ENCODE measurements at places on chromosomes 7 and 10.

DNA sequence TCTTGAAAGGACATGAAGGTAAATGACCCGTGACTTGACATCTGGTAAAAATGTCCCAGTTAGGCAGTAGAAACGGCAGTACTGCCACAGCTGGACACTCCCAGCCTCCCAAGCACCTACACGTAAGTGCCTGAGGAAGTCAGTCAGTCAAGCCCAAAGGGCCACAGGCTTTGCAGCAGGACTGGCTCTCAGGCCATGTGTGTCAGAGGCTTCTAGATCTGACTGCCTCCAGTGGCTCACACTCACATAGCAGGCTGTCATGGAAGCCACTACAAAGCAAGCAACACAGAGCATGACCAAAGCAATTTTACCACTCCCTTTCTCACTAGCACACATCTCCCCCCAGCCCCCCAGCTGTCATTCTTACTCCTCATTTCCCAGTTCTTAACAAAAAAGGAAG lies 17.8 kb upstream of the CCNJ start:
- DNase-seq: no peak

DNA sequence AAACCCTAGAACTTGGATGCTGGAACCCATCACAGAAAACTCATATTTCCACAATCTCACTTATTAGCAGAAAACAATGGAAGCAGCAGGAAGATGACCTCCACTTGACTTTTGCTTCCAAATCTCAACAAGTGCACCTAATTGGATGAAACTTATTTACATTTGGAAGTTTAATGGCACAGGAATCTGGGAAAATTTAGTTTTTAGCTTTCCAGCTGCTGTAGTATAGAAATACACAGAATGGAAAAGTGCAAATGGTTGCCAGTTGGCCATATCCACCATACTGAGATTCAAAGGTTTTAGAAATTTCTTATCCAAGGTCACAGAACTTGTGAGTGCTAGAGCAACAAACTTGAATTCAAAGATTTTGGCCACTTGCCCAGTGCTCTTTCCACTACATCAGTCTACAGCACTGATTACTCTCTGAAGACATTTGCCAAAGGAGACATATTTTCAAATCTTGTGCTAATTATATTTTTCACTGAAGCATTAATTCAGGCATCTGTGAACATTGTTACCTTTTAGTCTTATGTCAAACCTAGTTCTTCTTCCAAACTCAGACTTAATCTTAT lies 9.3 kb upstream of the AHR start:
- DNase-seq: no peak

DNA sequence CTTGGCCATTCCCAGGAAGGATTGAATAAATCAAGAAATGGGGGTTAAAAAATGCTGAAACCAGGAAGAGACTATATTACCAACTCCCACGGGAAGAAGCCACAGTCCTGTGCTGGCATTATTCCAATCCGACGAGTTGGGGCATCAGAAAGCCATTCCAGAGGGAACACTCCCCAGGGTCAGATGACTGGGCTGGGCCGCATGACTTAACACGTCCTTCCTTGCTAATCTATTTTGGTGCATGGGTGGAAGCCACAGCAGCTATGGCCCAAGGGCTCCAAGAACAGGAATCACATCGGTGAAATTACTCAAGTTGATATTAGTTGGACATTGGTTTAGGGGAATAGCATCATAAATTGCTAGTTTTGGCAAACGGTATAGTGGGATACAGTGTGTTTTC lies 592.9 kb upstream of the NRP1 start:
- DNase-seq: no peak

DNA sequence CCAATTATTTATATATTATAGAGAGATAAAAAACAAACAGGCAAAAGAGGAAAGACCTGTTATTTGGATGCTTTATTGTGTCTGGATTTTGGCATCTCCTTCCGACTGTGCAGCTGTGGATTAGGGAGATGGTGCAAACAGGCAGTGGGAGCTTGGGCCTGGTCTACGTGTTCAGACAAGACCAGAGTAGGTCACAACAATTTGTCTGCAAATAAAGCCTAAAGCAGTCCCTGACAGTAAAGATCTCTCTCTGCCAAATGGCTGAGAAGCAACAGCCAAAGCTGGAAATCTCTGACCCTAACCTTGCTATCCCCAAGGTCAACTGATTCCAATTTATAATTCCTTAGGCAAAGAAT lies 82.0 kb downstream of the ABLIM1 start:
- no peak for DNase-seq

GRCh38 chr10:118409295-118409694 lies 67.2 kb upstream of the FAM204A start:
- no peak for DNase-seq

GRCh38 chr10:82618007-82618406 lies 743.0 kb downstream of the NRG3 start:
- no peak for DNase-seq

GRCh38 chr10:89889606-89890005 lies 188.2 kb downstream of the KIF20B start:
- DNase-seq: peak; percentile 44

GRCh38 chr7:93948106-93948505 lies 26.6 kb downstream of the GNG11 start:
- no peak for DNase-seq

- no peak for DNase-seq
These were observed 717.0 kb upstream of the IGFBP3 start for GRCh38 chr7:46637793-46638735.

GRCh38 chr7:3000566-3000965 lies 43.1 kb downstream of the CARD11 start:
- DNase-seq: no peak

- DNase-seq: no peak
These were observed 288.9 kb downstream of the PARD3 start for GRCh38 chr10:34526186-34526585.

DNA sequence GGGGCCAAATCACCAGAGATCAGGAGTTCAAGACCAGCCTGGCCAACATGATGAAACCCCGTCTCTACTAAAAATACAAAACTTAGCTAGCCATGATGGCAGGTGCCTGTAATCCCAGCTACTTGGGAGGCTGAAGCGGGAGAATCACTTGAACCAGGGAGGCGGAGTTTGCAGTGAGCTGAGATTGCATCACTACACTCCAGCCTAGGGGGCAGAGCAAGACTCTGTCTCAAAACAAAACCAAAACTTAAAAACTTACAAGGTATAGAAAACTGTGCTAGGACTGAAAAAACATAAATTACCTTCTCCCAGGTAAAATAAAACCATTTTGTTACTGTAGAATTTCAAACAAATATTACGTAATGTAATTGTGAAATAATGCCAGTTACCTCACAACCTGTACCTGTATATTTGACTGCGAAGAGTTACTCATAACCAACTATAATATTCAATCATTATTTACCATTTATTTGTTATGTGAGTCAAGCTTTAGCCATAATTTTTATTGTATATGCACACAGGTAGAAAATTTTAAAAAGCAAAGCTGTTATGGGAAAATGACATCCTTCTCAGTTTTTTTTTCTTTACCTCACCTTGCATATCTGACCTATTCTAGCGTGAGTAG lies 180.9 kb downstream of the SEMA3A start:
- DNase-seq: no peak

GRCh38 chr7:150402671-150403321 lies 23.7 kb downstream of the ZNF775 start:
- no peak for DNase-seq

GRCh38 chr10:90023950-90024349 lies 322.6 kb downstream of the KIF20B start:
- DNase-seq: no peak

DNA sequence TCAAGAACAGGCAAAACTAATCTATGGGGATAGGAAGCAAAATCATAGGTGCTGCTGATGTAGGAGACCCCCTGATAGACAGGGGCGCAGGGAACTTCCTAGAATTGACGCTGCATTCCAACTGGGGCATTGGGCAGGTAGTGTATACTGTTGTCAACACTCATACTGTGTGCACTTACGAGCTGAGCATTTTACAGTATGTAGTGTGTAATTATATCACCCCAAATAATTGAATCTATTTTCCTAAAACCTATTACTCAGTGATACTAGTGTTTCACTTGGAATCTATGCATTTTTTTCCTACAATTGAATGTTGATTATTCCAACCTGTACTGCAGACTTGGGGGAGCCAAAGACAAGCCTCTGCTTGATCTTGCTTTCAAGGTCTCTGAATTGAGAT lies 207.0 kb upstream of the PRKCQ start:
- no peak for DNase-seq

GRCh38 chr10:92126100-92126650 lies 164.7 kb downstream of the CPEB3 start:
- DNase-seq: no peak

DNA sequence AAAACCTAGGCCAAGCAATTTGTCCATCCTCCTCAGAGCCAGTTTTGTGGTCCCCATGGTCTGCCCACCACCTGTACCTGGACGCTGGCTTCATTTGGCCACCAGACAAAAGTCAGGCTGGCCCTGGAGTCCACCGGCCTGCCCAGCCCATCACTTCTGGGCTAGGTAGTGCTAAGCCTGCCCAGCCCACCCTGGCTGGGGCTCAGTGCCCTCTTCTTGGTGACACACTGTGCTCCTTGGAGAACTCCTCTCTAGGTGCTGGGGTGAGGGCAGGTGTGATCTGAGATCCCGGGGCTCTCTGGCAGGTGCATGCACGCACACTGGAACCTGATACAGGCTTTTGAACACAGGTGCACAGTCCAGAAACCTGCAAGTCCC lies 1.1 kb downstream of the AIFM2 start:
- no peak for DNase-seq

- no peak for DNase-seq
These were observed 35.2 kb upstream of the ASAH2 start for GRCh38 chr10:50286517-50286916.

DNA sequence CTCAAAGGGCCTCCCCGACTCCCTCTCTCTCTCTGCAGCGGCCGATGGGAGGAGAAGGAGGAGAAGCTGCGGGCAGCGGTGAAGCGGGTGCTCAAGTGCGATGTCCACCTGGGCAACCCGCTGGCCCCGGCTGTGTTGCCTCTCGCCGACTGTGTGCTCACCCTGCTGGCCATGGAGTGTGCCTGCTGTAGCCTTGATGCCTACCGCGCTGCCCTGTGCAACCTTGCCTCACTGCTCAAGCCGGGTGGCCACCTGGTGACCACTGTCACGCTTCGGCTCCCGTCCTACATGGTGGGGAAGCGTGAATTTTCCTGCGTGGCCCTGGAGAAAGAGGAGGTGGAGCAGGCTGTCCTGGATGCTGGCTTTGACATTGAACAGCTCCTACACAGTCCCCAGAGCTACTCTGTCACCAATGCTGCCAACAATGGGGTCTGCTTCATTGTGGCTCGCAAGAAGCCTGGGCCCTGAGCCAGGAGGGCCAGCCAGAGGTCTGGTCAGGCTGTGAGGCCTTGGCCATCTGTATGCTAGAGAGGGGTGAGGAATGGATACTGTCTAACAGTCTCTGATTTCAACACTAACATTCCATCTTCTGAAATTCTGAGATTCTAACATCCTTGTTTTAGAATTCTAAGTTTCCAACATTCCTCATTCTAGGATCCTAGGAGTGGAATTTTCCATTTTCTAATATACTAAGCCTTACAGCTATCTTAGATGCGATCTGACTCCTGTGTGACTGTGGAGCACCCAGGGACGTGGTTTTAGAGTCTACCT lies 3.6 kb downstream of the INMT start:
- peak; percentile 38 for DNase-seq

GRCh38 chr10:86064931-86065662 lies 301.5 kb downstream of the GRID1 start:
- DNase-seq: no peak

DNA sequence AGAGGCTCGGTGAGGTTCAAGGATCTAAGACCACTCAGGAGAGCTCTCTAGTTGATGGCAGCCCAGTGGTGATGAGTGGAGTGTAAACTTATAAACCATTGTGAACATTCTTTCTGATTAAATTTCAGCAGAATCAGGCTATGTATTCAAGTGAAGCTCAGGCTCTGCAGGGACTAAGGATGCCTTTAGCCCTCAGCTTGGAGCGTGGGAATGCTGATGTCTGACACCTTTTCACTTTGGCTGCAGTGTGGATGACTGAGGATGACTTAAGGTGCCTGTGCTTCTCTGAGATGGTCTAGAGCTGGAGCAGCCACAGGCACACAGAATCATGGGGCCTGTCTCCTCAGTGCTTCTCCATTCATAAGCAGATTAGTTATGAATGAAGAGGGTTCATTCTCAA lies 150.4 kb downstream of the SORCS3 start:
- DNase-seq: no peak

- no peak for DNase-seq
These were observed 18.7 kb upstream of the ZNF488 start for GRCh38 chr10:47402641-47403301.

DNA sequence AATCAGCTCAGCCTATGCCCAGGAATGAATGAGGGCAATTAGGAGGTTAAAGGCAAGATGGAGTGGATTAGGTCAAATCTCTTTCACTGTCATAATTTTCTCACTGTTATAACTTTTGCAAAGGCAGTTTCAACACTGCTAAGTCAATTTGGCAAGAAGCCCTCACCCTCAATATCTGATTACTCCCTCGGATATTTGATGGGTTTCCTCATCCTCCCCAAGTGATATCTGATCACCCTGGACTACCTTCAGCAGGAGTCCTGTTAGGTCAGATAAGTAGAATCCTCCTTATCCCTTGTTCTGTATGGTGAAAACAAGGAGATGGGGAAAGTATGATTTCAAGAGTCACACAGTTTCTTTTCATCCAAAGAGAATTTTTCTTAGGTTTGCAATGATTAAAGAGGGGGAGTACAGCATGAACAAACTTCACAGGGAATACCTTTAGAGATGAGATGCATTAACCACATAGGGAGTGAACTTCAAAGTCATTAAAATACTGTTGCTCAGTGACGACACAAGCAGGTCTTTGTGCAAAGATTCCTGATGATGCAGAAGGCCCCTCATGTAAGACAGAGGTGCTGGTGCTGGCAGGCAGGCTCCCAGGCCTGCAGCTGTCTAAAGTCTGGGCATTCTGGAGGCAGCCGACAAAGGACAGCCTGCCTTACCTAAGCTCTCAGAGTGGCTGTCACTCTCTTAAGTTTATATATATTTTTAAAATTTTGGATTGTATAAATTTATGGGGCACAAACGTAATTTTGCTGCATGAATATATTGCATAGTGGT lies 75.4 kb upstream of the POM121L12 start:
- no peak for DNase-seq

- no peak for DNase-seq
These were observed 476 bp upstream of the ZNF33B start for GRCh38 chr10:42638821-42639270.

DNA sequence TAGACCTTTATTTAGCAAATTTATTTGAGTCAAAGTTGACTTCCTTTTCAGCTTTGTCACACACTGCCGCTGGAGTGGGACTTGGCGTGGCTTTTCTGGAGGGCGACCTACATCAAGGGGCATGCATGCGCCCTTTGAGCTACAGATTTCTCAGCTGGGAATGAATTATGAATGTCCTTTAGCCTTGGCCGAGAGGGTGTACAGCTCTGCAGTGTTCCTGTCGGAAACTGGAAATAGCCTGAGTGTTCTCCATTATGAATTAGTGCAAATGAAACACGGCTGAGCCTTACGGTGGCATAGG lies 79.7 kb downstream of the GLRX3 start:
- no peak for DNase-seq
